Mucosa of descending colon (tissue), 3 donors: ENCODE measurements at places on chromosomes 16 and 17. TPM values are rescaled to one million over a fixed set of nuclear protein-coding genes. Genes with fewer than 3 reads are reported as not detected.
A peak's percentile ranks its signal among the peaks of the same experiment; 100 is the strongest.

GRCh38 chr16:50441486-50442157 lies 72.8 kb upstream of the BRD7 start:
- DNase-seq: no peak

- DNase-seq: no peak
Observed at GRCh38 chr16:23728112-23728477, 15.1 kb upstream of the ERN2 start.

DNA sequence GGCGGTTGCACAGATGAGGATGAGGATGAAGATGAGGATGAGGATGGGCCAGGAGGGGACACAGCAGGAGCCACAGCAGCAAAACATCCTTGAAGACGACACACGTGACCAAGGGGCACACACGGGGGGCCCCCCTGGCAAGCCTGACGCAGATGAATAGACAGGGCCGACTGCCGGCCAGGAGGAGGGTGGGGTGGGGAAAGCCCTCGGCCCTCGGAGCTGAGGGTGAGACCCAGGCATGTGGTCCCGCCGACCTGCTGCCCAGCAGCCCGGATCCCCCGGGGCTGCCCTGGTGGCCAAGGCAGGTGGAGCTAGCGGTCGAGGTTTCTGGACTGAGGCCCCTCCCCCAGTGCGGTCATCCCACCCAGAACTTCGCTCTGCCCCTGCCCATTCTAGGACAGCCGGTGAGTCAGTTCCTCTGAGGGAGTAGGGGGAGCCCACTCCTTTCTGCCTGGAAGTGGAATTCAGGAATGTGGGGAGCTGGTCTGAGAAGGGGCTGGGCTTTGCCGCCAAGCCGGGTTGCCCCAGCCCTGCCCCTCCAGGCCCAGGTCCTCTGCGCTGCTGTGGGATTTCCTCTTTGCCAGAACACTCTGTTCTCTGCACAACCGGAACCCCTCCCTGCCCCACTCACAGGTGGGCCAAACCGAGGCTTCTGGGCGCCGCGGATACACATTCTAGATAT lies 9.9 kb downstream of the CYGB start:
- DNase-seq: peak; percentile 42

DNA sequence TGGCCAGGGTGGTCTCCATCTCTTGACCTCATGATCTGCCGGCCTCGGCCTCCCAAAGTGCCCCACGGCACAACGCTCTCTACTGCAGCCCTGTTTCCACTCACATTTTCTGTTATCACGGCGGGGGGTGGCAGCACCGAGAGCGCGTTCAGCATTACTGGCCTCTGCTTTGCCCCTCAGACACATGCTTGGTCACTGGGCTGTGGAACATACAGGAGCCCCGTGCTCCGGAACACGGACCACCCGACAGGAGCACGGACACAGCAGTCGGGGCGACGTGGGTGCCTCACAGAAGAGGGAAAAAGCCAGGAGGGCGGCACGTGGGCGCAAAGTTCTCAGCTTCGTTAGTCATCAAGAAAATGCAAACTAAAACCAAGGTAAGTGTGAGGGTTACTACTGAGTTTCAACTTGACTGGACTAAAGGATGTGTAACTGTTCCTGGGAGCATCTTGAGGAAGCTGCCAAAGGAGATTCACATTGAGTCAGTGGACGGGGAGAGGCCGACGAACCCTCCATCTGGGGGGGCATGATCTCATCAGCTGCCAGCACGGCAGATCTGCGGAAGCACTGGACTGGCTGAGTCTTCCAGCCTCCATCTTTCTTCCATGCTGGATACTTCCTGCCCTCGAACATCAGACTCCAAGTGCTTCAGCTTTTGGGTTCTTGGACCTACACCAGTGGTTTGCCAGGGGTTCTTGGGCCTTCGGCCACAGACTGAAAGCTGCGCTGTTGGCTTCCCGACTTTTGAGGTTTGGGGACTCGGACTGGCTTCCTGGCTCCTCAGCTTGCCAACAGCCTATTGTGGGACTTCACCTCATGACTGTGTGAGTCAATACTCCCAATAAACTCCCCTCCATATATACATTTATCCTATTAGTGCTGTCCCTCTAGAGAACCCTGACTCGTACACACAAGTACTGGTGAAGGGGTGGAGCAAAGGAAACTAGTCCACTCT lies 106.8 kb downstream of the ZNF778 start:
- no peak for DNase-seq

The TRIM65 gene
- 13.7 TPM for total RNA-seq

The ATP2C2 gene
- total RNA-seq: 322 TPM
